GM20000 (cell line): ENCODE measurements at places on chromosomes 7 and 10.
A peak's percentile ranks its signal among the peaks of the same experiment; 100 is the strongest.

GRCh38 chr10:78511324-78512204, 477.9 kb downstream of the RPS24 start:
- DNase-seq: no peak

GRCh38 chr10:130810856-130811255, 500.7 kb downstream of the TCERG1L start:
- DNase-seq: no peak

DNA sequence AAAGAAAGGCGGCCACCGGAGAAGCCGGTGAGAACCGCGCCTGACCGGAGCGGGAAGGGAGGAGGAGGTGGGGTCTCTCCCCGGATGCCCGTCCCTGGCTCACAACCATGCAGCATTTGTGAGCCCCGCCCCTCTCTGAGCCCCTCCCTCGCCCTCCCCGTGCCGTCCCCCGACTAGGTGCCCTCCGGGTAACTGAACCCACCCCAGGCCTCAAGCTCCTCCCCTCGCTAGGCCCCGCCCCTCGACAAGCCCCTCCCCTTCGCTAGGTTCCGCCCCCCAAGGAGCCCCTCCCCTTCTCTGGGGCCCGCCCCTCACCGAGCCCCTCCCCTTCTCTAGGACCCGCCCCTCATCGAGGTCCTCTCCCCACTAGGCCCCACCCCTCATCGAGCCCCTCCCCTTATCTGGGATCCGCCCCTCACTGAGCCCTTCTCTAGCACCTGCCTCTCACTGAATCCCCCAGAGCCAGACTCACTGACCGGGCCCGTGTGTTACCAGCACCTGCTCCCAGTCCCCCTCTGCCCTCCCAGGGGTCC, 42.2 kb upstream of the HSPB1 start:
- peak; percentile 79 for DNase-seq

- peak; percentile 77 for DNase-seq
These were observed 613 bp downstream of the MAPK8 start for GRCh38 chr10:48306870-48307710.

- no peak for DNase-seq
These were observed 705.7 kb upstream of the IGFBP3 start for GRCh38 chr7:46626691-46627310.

GRCh38 chr10:62384057-62384446, 9.9 kb downstream of the ZNF365 start:
- DNase-seq: no peak
